ENCODE measurements at places on chromosomes 2 and 18. TPM values are rescaled to one million over a fixed set of nuclear protein-coding genes. Genes with fewer than 3 reads are reported as not detected.
A peak's percentile ranks its signal among the peaks of the same experiment; 100 is the strongest.

Gene DPP4
- 67.0 TPM for total RNA-seq

GRCh38 chr2:82027921-82028615, 1723.5 kb upstream of the LRRTM1 start:
- DNase-seq = no peak
- no peaks in the 10 kb centered on the region for H3K4me1 ChIP-seq
- H3K36me3 ChIP-seq = no peaks in the 10 kb centered on the region
- H3K27ac ChIP-seq = no peak overlapping the region
- no peak overlapping the region for H3K4me3 ChIP-seq

DNA sequence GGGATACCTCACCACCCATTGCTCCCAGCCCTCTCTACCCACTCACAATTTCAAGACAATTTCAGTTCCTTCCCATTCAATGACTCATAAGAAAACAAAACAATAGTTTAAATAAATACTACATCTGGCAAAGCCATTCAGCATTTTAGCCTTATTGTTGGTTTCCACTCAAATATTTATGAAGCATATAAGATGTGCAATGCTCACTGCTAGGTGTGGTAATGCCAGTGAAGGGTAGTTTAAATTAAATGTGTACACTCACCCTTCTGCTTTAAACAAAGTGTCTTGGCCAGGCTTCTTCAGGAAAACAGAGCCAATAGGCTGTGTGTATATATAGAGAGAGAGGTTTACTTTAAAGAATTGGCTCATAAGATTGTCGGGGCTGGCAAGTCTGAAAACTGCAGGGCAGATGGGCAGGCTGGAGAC, 37.0 kb downstream of the INO80C start:
- H3K27me3 ChIP-seq = no peaks in the 10 kb centered on the region
- H3K4me3 ChIP-seq = no peak overlapping the region
- DNase-seq = no peak
- H3K36me3 ChIP-seq = no peaks in the 10 kb centered on the region
- H3K4me1 ChIP-seq = peaks cover 3% of the 10 kb centered on the region
- no peak overlapping the region for H3K27ac ChIP-seq

DNA sequence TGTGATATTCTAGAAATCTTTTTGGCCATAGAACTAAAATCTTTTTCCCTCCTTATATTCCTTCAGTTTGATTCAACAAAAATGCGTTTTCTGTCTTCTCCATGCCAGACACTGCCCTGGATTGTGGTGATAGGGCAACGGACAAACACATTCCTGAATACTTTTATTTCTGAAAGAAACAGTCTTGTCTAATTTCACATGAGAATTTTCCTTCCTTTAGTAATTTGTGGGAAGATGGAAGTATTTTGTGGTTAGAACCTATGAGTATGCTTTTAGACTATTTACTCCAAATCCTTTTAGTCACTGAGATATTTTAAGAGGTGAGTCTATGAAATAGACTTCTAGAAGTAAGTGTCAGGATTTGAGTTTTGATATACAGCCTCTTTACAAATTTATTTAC, 49.6 kb downstream of the COL5A2 start:
- no peaks in the 10 kb centered on the region for H3K4me1 ChIP-seq
- no peak overlapping the region for H3K27ac ChIP-seq
- no peaks in the 10 kb centered on the region for H3K36me3 ChIP-seq
- H3K27me3 ChIP-seq = peaks cover 2% of the 10 kb centered on the region
- no peak overlapping the region for H3K4me3 ChIP-seq

Gene MARCO
- not detected for total RNA-seq

DNA sequence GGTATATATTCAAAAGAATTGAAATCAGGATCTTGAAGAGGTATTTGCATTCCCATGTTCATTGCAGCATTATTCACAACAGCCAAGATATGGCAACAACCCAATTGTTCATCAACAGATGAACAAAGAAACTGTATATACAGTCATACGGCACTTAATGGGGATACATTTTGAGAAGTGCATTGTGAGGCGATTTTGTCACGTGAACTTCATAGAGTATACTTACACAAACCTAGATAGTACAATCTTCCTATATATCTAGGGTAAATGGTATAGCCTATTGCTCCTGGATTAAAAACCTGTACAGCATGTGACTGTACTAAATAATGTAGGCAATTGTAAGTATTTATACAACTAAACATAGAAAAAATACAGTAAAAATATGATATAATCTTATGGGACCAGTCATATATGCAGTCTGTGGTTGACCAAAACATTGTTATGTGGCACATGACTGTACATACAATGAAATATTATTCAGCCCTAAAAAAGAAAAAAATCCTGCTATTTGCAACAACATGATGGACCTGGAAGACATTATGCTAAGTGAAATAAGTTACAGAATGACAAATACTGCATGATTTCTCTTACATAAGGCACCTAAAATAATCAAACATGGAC, 9.2 kb upstream of the BBS5 start:
- H3K4me3 ChIP-seq = no peak overlapping the region
- no peaks in the 10 kb centered on the region for H3K4me1 ChIP-seq
- no peaks in the 10 kb centered on the region for H3K36me3 ChIP-seq
- H3K27ac ChIP-seq = no peak overlapping the region
- DNase-seq = no peak

Gene TUBA4B
- not detected for total RNA-seq

DNA sequence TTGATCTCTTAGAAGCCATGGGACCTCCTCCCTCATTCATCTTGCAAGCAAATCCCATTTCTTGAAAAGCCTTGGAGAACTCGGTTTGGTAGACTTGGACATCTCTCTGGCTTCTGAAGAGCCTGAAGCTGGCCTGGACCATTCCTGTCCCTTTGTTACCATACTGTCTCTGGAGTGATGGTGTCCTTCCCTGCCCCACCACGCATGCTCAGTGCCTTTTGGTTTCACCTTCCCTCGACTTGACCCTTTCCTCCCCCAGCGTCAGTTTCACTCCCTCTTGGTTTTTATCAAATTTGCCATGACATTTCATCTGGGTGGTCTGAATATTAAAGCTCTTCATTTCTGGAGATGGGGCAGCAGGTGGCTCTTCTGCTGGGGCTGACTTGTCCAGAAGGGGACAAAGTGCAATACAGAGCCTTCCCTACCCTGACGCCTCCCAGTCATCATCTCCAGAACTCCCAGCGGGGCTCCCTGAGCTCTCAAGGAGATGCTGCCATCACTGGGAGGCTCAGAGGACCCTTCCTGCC, 20.0 kb downstream of the FOSL2 start:
- no peak overlapping the region for H3K4me3 ChIP-seq
- peaks cover 42% of the 10 kb centered on the region for H3K4me1 ChIP-seq
- no peak overlapping the region for H3K27ac ChIP-seq
- H3K36me3 ChIP-seq = peaks cover 96% of the 10 kb centered on the region

Gene IGFBP5
- not detected for total RNA-seq

DNA sequence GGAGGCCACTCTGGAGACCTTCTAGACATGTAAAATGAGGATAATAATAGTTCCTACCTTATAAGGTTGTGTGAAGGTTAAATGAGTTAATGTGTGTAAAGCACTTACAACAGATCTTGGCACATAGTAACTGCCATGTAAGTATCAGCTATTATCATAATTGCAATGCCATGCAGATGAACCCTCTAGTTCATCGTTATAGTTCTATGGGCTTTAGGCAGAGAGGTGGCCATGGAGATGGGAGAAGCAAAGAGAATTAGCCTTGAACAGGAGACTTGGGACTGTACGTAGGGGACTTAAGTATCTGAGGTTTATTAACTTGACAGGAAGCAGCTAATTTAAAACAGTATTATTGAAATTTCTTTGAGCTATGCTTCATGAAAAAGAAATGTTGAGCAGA, 151.8 kb downstream of the PIK3C3 start:
- H3K36me3 ChIP-seq = no peaks in the 10 kb centered on the region
- no peak for DNase-seq
- no peak overlapping the region for H3K27ac ChIP-seq
- H3K4me1 ChIP-seq = peaks cover 1% of the 10 kb centered on the region

Gene ACTR2
- 350 TPM for total RNA-seq

DNA sequence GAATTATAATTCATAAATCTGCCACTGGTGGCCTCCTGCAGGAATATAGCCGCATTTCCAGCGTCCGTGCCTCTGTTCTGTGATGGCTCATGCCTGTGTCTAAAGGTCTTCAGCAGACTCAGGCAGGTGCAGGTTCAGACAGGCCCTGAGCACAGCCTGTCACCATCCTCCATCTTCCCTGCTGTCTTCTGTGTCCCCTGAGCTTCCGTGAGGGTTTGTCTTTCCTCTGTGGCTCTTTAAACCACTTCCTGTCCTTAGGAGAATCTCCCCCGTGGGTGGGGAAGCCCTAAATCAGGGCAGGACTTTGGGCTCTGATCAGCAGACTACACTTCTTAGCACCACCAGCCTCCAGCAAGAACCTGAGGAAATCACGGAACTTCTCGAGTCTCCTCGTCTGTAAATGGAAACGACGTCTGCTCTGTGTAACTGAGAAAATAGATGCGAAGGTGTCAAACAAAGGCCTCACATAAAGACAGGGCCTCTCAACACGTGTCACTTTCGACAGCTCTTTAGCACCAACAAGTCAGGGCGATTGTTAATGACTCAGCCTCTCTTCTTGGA, 24.1 kb upstream of the NFATC1 start:
- no peaks in the 10 kb centered on the region for H3K36me3 ChIP-seq
- H3K27me3 ChIP-seq = no peaks in the 10 kb centered on the region
- H3K27ac ChIP-seq = peak overlapping the region; percentile 58
- DNase-seq = no peak

DNA sequence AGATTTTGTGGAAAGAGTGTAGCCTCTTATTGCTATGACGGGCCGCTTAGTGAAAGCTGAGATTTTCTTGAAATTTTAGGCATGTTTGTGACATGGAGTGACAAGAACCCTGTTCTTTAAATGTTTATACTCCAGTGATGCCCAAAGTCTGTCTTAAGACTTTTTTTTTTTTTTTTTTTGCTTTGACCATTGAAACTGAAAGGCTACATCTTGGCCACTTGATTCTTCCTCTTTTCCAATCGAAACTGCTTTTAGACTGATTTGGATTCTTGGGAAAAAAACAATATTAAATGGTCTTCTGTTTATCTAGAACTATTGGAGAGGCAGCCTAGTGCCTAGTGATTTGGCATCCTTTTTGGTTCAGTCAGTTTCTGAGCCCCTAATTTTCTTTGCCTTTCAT, 2.4 kb upstream of the SLC8A1 start:
- peaks cover 45% of the 10 kb centered on the region for H3K27me3 ChIP-seq
- no peak overlapping the region for H3K27ac ChIP-seq
- H3K4me1 ChIP-seq = peaks cover 22% of the 10 kb centered on the region
- H3K36me3 ChIP-seq = peaks cover 3% of the 10 kb centered on the region

GRCh38 chr2:74540291-74540690, 10.6 kb downstream of the HTRA2 start:
- no peak for DNase-seq
- H3K4me3 ChIP-seq = no peak overlapping the region
- H3K27me3 ChIP-seq = peaks cover 19% of the 10 kb centered on the region

- H3K4me3 ChIP-seq = no peak overlapping the region
- no peak overlapping the region for H3K27ac ChIP-seq
- no peak for DNase-seq
- no peaks in the 10 kb centered on the region for H3K27me3 ChIP-seq
- H3K4me1 ChIP-seq = peaks cover 2% of the 10 kb centered on the region
Measured at GRCh38 chr2:54627973-54628372, 95.5 kb upstream of the EML6 start.

Gene ANKRD30BL
- not detected for total RNA-seq

DNA sequence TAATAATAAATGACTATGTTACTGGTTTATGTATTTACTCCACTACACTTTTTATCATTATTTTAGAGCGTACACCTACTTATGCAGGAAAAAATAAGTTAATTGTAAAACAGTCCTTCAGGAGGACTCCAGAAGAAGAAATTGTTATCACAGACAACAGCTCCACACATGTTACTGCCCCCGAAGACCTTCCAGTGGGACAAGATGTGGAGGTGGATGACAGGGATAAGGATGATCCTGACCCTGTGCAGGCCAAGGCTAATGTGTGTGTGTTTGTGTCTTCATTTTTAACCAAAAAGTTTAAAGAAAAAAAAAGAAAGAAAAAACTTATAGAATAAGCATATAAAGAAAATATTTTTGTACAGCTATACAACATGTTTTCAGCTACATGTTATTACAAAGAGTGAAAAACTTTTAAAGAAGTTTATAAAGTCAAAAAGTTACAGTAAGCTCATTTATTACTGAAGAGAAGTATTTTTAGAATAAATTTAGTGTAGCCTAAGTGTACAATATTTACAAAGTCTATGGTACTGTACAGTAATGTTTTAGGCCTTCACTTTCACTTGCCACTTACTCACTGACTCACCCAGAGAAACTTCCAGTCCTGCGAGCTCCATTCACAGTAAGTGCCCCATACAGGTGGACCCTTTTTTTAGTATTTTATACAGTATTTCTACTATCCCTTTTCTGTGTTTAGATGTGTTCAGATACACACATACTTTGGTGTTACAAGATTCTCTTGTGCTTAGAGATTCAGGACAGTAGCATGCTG, 7.5 kb downstream of the TGFBRAP1 start:
- peaks cover 20% of the 10 kb centered on the region for H3K36me3 ChIP-seq
- H3K4me1 ChIP-seq = peaks cover 29% of the 10 kb centered on the region
- H3K4me3 ChIP-seq = no peak overlapping the region

GRCh38 chr2:27901234-27901633, 10.7 kb downstream of the BABAM2 start:
- peaks cover 79% of the 10 kb centered on the region for H3K36me3 ChIP-seq
- peak overlapping the region; percentile 81 for H3K27ac ChIP-seq
- no peak for DNase-seq

DNA sequence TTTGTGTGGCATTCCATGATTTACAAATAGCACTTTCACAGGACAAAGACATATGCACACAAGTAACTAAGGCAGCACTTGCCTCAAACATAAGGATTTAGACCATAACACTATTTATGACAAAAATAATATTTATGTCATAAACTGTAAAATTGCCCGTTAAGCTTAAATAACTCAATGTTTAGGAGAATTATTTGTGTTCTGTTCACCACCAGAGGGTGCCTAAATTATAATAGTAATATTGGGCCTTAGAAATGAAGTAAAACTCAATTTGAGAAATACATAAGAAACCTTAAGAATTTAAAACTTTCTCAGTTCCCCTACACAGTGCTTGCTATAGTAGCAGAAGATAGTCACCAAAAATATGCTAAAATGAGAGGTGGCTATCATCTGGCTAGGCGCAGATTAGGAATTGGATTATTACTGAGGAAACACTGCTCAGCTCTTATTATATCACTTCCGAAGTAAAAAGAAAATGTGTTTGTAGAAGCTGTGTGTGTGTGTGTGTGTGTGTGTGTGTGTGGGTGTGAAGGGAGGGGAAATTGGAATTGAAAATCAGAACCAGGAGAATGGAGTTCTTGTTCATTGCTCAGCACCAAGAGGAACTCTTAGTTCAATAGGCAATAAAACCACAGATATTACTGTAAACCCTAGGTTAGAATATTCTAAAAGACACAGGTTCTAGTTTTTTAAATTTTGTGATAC, 4.9 kb upstream of the CHN1 start:
- H3K36me3 ChIP-seq = no peaks in the 10 kb centered on the region
- H3K27ac ChIP-seq = no peak overlapping the region
- peaks cover 4% of the 10 kb centered on the region for H3K4me1 ChIP-seq
- no peak overlapping the region for H3K4me3 ChIP-seq

Gene MC2R
- not detected for total RNA-seq

Gene MCFD2
- total RNA-seq = 45.2 TPM

Gene PDE11A
- total RNA-seq = not detected
